GM04504 (cell line): ENCODE measurements at places on chromosomes 11 and 22.

GRCh38 chr11:56852131-56852530, 103.6 kb upstream of the OR9G4 start:
- no peak for DNase-seq

DNA sequence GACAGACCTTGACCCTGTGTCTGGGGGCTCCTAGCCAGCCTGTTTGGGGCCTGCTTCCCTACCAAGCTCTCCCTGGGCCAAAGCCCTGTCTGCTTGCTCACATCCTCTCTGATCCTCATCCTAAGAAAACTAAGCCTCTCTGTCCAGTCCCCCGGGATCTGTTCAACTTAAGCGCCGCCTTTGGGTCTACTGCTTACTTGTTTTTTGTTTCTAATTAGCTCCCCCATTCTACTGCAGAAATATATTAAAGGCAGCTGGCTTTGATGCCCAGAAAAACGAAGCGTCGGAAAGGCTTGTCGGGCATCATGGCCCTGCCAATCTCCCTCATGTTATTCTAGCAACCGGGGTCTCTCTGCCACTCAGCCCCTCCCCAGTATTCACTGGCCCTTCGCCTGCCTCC, 3.4 kb downstream of the DSCAML1 start:
- DNase-seq = no peak

DNA sequence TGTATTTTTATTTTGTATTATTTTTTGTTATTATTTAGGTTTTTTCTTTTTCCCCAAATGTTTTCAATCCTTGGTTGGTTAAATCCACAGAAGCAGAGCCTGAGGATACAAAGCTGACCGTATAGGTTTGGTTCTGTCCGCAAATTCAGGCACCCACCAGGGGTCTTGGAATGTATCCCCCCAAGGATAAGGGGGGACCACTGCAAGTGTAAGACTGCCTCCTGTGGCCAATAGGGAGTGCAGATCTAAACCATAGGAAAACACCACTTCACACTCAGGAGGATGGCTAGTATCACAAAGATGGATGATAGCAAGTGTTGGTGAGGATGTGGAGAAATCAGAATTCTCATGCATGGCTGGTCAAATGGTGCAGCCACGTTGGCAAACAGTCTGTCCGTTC, 20.0 kb downstream of the CPT1A start:
- DNase-seq = no peak

- DNase-seq = no peak
Observed at GRCh38 chr11:71115770-71116692, 136.3 kb downstream of the SHANK2 start.

DNA sequence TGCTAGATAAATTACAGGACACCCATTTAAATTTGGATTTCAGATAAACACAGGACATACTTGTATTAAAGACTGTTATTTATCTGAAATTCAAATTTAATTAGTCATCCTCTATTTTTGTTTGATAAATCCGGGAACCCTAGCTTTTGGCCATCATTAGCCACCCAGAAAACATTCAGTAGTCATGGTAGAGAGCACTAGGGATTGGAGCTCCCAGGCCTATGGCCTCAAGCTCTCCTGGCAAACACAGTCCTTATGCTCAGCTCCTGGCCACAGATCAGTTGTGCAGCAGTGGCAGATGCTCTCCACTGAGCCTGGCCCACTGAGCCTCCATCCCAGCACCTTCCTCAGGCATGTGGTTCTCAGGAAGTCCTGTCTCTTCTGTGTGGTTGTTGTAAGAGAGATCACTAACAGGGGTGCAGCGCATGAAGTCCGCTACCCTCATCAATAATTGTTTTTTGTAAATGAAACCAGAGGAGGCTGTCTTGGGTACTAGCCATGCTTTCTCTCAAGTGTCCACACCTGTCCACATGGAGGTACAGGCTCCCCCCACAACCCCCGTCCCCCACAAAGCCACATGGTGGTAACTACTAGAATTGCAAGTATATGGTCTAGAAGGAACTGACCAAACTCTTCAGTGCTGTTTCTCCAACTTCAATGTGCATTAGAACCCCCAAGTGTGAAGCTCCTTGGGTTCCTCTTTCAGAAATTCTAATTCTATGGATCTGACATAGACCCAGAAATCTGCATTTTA, 1.1 kb upstream of the IRAG1 start:
- no peak for DNase-seq

DNA sequence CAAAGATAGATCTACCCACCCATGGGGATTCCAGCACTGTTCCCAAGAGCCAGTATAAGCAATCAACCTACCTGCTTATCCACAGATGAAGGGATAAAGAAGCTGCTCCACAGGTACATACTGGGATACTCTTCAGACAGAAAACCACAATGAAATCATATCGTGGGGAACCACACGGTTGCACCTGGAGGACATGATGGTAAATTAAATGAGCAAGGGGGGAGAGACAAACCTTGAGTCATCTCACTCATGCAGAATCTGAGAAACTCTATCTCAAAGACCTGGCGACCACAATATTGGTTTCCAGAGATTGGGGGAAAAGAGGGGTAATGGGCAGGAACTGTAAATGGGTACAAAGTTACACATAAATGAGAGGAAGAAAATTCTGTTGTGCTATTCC, 14.5 kb downstream of the RGL4 start:
- no peak for DNase-seq

DNA sequence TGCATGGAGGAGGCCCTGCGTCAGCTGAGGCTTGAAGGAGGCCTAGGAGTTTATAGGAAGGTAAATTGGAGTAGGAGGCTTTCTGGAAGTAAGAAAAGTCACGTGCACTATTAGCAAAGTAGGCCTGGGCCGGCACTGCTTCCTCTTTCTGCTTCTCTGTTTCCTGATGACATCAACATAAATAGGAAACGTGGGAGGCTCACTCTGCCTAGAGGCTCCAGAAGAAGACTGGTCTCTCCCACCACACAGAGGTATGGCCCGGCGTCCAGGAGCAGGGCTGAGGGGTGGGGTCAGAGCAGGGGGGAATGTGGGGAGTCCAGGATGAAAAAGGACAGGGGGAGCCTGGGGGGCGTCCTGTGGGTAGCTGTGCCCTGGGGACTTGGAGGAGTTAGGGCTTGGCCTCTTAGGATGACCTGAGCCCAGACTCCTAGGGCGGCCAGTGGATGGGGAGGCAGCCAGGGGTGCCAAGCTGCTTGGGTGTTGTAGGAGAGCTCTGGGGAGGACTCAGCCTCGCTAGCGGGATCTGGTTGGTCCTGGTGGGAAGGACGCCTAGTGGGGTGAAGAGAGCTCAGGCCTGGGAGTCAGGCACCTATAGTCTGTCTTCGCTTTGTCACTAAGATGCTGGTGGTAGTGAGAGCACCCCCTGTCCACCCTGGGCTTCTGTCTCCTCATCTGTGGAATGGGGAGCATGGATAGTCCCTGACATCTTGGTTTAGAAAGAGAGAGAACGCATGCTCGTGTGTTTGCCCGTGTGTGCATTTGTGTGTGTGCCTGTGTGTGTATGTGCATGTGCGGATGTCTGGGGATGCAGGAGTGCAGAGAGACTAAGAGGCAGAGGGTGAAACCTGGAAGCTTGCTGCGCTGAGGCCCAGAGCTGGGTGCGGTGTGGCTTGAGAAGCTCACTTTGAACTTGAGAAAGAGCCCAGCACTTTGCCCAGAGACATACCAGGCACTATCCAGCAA, at the start of gene CSF2RB:
TSS of gene CSF2RB (plus strand) at position 202 of the 963 bp plus-strand sequence. CDS start 8,580 bp downstream, outside the sequence.
- DNase-seq = no peak

- DNase-seq = no peak
Observed at GRCh38 chr22:29871684-29872083, 11.3 kb upstream of the MTMR3 start.

DNA sequence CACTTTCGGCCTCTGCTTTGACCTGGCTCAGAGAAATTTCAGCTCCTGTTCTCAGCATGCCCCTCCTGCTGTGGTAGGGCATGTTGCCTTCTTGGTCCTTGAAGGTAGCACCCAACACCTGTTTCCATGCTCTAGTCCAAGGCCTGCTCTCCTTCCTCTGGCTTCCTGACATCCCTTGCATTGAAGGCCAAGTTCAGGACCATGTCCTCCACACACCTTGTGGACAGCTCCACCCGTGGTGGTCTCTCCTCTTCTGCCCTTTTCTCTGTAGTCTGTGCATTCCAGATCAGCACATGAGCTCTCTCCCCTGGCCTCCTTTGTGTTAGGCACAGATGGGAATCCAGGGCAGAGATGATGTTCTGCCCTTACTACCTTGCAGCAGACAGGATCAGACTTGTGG, 225.3 kb downstream of the ADAMTS15 start:
- no peak for DNase-seq

GRCh38 chr11:2709429-2709828, 9.6 kb upstream of the KCNQ1OT1 start:
- DNase-seq = no peak

DNA sequence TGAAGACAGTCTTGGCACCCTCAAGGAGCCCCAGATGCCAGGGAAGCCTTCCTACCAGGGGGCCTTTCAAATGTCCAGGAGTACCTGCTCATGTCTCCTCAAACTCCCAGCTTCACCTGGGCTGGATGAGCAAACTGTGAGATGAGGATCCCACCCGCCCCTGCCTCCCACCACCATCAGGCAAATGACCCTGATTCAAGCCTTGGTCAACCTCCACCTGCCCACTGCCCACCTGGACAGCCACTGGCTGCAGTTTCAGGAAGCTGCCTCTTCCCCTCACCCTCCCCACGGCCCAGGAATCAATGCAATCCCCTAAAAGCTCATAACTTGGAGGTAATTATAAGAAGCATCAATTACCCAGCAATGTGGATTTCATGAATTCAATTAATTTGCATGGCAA, 122.7 kb downstream of the BUD13 start:
- no peak for DNase-seq
